ENCODE measurements at places on chromosomes 6 and 20. TPM values are rescaled to one million over a fixed set of nuclear protein-coding genes. Genes with fewer than 3 reads are reported as not detected.
A peak's percentile ranks its signal among the peaks of the same experiment; 100 is the strongest.

BFSP1 gene
- 1.9 TPM for total RNA-seq

- DNase-seq, result no peak
Measured at GRCh38 chr6:37673436-37673835, 24.2 kb downstream of the MDGA1 start.

DNA sequence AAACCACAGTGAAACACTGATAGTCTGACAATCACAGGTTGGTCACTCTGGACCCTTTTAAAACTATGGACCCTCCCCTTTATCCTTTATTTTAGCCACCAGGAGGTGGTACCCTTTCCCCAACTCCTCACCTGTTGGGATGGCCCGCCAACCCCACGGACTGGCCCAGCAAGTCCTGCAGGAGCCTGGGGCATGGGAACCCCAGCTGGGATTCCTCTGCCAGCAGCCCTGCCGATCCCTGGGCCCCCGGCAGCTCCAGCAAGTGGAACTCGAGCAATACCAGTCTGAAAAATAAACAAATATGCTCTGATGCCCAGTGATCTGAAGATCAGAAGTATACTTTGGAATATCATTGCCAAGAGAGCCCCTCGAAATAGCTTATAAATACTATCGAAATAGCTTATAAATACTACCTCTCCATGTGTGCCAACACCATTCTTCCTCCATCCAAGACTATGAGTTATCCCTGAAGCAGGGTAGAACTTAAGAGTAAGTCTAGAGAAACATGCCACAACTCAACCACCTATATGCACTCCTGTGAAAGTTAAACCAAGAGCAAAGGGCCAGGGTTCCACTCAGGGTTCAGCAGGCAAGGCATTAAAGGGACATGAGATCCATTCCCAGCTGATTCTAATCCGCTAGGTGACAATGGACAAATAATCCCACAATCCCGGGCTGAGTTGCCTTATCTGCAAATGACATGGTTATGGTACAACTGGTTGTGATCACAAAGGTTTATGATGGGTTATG, 6.8 kb downstream of the SNRPB start:
- DNase-seq, result no peak

- no peak for DNase-seq
Measured at GRCh38 chr6:88048578-88048977, 937 bp downstream of the SPACA1 start.

ZBTB24 gene
- 7.3 TPM for total RNA-seq

USP49 gene
- 4.3 TPM for total RNA-seq

GRCh38 chr6:39387785-39388184, 65.3 kb upstream of the KCNK16 start:
- no peak for DNase-seq

- no peak for DNase-seq
Measured at GRCh38 chr6:154951345-154952200, 43.5 kb upstream of the TIAM2 start.

- no peak for DNase-seq
Measured at GRCh38 chr6:110756817-110757216, 58.5 kb downstream of the CDK19 start.

DNA sequence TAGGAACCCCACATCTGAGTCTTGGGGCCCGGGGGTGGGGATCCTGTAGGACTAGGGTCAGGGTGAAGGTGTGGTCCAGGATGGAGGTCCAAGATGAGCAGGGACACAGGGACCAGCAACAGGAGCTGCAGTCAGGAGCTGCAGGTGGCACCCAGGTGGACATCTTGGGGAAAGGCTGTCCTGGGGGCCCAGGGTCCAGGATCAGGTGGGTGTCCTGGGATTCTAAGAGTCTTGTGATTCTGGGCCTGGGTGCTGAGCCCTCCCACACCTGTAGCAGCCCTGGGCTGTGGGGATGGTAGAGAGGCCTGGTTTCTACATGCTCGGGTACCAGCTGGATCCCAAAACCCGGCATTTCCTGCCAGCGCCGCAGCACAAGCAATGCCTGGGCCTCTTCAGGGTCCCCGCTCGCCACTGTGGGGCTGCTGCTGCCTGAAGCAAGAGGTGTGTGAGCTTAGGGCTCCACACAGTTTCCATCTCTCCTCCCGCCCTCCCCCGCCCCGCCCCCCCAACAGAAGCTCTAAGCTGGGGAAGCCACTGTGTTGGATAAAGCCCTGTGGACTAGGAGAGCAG, 20.7 kb downstream of the ERGIC3 start:
- DNase-seq, result no peak

- no peak for DNase-seq
Measured at GRCh38 chr6:37409501-37409900, 23.5 kb upstream of the CMTR1 start.

SLC17A1 gene
- not detected for total RNA-seq

GRCh38 chr6:165636402-165637048, 26.5 kb downstream of the PDE10A start:
- no peak for DNase-seq

DNA sequence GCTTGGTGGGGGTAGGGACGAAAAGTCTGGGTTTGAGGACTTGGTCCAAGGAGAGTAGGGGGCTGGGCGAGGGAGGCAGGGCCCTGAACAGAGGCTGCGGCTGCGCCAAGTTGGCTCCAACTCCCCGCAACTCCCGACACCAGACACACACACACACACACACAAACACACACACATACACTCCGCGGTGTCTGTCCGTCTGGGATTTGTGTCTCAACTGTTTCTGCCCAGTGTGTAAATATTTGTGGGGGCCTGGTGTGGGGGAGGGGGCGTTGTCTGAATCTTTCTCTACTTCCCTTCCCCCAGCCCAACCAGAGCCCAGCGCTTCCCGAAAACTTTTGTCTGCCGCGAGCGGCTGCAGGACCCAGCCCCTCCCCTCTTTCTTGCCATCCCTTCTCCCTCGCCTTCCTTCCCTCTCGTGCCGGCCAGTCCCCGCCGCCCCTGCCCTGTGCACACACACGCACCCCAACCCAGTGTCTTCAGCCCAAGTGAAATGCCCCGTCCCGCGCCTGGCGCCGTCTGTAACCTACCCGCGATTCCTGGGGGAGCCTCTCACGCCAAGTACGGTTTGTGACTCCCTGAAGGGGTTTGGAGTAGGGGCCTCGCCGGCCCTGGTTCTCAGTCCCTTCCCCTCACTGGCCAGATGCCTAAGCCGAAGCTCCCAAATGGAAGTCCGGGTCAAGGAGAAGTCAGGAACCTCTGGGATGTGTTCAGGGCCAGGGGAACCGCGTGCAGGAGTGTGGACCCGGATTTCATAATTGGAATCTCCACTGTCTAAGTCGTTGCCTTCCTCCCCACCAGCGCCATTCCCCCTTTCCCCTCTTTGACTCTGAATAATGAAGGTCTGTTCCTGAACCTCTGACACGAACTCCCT, 904 bp downstream of the MDFI start:
- peak; percentile 85 for DNase-seq

BTBD3 gene
- 26.1 TPM for total RNA-seq

DNA sequence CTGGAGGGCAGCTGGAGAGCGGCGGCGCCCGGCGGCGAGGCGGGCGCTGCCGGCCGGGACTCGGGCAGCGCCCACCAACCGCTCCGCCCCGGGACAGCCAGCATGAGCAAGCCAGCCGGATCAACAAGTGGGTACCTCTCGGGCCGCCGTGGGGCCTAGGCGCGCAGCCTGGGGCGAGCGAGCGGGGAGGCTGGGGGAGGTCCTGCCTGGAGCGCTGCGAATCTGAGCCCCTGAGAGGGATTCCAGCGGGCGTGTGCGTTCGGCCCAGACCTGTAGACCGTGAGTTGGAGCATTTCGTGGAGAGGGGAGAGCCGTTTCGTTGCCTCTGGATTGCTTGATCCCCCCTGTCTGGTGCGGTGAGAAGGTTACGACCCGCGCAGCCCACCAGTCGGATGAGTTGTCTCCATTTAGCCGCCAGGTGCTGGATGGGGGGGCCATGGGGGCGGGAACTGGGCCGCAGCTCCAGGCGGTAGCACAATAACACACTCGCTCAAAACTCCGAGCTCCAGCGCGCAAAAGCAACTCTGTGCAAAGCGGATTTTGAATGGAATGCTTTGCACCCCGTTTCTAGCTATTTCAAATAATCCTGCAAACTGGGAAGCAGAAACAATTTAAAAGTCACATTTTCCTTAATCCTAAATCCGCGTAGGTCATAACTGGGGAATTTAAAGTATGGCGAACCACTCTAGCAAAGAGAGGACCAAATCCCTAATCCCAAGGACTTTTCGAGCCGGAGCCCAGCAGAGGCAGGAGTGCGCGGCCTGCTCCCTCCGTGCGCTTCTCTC, 1.0 kb downstream of the NR2E1 start:
- DNase-seq, result peak; percentile 73

DNA sequence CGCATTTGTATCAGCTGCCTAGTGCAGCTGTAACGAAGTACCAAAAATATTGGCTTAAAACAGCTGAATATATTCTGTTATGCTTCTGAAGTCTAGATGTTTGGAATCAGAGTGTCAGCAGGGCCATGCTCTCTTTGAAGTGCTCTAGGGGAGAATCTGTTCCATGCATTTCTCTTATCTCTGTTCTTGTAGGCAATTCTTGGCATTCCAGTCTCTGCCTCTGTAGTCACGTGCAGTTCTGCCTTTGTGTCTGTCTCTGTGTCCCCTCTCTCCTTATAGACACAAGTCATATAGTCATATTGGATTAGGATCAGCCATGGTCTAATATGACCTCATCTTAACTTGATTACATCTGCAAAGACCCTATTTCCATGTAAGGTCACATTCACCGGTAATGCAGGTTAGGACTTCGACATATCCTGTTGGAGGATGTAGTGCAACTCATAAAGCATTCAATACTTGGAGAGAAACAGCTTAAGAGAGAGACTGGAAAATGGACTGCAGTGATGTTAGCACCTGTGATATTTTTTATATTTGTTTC, 18.6 kb downstream of the FAM83B start:
- DNase-seq, result no peak

C6orf58 gene
- total RNA-seq, result not detected

LY86 gene
- 11.1 TPM for total RNA-seq

DNA sequence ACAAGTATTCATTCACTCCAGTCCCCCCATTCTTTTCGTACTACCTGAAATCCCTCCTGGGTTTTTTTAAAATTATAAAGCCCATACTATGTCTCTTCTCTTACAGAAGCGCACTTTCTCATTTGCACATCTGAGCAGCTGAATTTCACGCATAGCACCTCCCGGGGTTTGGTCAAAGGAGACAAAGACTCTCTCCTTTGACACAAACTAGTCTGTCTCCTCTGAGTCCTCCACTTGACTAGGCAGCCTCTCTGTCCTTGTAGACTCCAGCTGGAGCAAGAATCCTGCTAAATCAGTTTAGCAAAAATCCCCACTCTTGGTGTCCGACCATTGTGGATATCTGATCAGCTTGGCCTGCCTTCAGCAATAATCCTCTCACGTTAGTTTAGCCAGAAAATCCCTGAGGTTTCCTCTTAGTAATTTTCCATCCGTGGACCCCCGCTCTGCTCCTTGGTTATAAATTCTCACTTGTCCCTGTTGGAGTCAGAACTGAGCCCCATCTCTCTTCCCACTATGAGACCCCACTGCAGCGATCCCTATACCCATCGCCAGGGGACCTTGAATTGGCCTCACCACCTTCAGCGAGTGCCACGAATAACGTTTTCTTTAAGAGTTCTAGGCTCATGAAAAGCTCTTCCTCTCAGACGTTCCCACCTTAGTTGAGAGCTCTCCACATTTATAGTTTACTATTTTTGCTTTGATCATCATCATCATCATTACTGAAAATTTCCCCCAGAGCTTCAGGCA, 29.0 kb downstream of the PDYN start:
- no peak for DNase-seq

HLA-DPA1 gene
- 476 TPM for total RNA-seq

DNA sequence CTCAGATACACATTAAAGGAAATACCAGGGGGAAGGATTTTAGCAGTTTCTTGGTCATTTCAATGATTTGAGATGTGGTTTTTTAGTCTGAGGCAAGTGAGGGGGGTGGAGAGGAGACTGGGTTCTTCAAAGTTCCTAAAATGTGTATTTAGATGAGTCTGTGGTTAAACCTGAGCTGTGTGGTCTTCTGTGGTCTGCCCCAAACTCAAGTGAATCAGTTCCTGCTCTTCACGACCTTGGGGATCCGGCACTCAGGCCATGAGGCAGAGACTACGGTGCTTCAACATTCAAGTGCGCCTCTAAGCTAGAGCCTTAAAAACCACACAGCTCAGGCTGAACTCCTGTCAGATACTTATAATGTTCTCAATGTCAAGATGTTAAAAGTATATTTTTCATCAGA, 406.7 kb downstream of the LMBRD1 start:
- no peak for DNase-seq

CNKSR3 gene
- 13.4 TPM for total RNA-seq

- no peak for DNase-seq
Measured at GRCh38 chr6:27375613-27376079, 12.9 kb upstream of the ZNF391 start.

DNA sequence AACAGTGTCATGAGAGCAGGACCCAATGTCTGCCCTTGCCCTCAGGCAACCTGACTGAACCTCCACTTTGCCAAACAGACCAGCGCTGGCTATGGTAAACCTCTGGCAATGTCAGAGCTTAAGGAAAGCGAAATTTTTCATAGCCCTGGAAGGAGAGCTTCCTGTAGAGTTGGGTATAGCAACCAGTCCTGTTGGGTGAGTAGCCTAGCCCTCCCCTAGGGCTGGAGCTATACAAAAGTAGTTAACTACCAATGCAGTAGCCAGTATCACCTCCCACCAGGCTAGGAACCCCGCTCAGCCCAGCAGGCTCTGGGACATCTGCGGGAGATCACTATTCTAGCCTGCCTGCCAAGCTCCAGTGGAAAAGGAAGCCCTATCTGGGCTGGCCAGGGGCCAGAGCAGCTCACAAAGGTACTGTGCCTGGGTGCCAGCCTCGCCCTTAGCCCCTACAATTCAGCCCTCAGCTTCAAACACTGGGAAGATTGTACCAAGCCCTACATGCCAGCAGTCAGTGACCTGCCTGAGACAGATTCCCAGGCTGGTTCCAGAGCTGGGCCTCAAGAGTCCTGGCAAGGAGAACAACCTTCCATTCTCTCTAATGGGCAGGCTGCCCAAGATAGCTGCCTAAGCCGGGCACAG, 7.9 kb downstream of the WFDC3 start:
- DNase-seq, result no peak

Data from left lung (tissue), 14 donors.